ENCODE measurements at places on chromosomes 6 and 20. TPM values are rescaled to one million over a fixed set of nuclear protein-coding genes. Genes with fewer than 3 reads are reported as not detected.

The DOK5 gene
- total RNA-seq = 0.19 TPM

The SLC13A3 gene
- total RNA-seq = 2.8 TPM

The BACH2 gene
- not detected for total RNA-seq

The DLK2 gene
- 2.0 TPM for total RNA-seq

The PRRT1 gene
- total RNA-seq = 3.4 TPM

The TSHZ2 gene
- total RNA-seq = not detected

The C6orf89 gene
- total RNA-seq = 78.6 TPM

The CUTA gene
- total RNA-seq = 543 TPM

The BTBD3 gene
- 32.2 TPM for total RNA-seq

The MPC1 gene
- total RNA-seq = 23.4 TPM

The MRPS10 gene
- 44.9 TPM for total RNA-seq

The LBP gene
- total RNA-seq = not detected

The AVP gene
- total RNA-seq = not detected

The CGA gene
- 1.5 TPM for total RNA-seq

The RFX6 gene
- not detected for total RNA-seq

The PMEPA1 gene
- total RNA-seq = 5.7 TPM

The TBC1D32 gene
- 4.8 TPM for total RNA-seq

The SAMD10 gene
- total RNA-seq = 2.4 TPM

The PHF20 gene
- 35.4 TPM for total RNA-seq

The MEI4 gene
- not detected for total RNA-seq

The RBPJL gene
- total RNA-seq = not detected

The NRSN1 gene
- total RNA-seq = not detected

The ELMO2 gene
- total RNA-seq = 44.4 TPM

The GPSM3 gene
- 8.7 TPM for total RNA-seq

Measured in HFFc6 (cell line).